NAMALWA (cell line): ENCODE measurements at places on chromosomes 16 and 17.
A peak's percentile ranks its signal among the peaks of the same experiment; 100 is the strongest.

GRCh38 chr17:65231086-65231485 is 93.9 kb downstream of the RGS9 start:
- DNase-seq, result peak; percentile 46

- no peak for DNase-seq
Measured at GRCh38 chr17:15236281-15237105, 28.6 kb downstream of the PMP22 start.

- DNase-seq, result no peak
Measured at GRCh38 chr16:56269281-56269680, 78.0 kb downstream of the GNAO1 start.

DNA sequence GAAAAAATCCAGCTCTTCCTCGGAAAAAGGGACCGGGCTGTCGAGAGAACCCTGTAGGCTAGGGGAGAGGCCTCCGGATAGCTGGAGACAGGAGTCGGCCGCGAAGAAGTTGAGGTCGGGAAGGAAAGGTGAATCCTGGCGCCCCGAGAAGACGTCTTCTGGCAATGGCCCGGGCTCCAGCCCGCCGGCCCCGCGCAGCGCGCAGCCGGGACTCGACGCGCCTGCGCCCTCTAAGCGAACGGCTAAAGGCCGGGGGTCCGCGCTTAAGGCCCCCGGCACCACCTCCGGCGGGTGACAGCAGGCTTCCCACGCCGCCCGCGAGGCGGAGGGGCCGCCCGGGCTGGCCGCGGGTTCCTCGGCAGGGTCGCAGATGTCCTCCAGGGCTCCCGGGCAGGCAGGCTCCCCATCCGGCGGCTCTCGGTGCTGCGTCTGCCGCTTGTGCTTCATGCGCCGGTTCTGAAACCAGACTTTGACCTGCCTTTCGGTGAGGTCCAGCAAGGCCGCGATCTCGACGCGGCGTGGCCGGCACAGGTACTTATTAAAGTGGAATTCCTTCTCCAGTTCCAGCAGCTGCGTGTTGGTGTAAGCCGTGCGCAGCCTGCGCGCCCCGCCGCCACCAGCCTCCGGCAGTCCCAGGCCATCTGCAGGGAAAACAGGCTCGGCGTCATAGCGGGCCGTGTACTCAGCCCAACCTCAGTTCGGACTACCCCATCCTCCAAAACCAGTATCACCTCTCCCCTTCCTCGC is 1.6 kb downstream of the HOXB2 start:
- DNase-seq, result peak; percentile 12

DNA sequence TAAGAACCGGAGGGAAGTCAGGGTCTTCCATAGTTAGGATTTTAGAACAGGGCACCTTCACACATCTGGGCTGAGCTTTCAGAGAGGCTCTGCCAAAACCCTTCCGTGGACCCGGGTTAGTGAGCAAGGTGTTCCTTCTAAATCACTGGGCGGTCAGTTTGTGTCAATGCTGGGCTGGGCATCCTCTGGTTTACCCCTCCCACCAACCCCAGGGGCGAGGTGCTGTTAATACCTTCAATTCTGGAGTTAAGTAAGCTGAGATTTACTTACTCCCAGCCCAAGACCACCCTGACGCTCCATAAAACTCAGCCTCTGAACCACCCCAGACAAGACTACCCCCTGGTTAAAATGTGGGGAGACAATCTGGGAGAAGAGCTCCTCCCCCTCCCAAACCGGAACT is 1.0 kb downstream of the TMEM92 start:
- DNase-seq, result no peak

- no peak for DNase-seq
Measured at GRCh38 chr16:7888411-7888810, 555.8 kb downstream of the RBFOX1 start.

GRCh38 chr17:79304884-79305283 is 230.3 kb downstream of the ENGASE start:
- DNase-seq, result peak; percentile 56

DNA sequence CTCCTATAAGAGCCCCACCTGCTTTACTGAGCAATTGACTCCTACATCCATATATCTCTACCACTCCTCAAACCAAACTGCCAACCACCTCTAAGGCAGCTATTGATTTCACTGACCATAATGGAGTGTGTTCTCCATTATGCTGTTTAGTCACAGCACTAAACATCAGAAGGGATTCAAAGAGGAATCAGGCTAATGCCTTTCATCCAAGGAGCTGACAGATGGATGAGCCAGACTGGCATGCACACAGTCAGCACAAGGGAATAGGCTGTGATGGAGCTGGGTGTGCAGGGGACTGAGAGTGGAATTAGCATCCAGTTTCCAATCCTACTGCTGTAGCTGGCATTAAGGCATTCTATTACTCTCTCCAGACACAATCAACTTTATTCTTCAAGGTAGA is 88.7 kb upstream of the CCL2 start:
- no peak for DNase-seq
